ENCODE measurements at places on chromosomes 1 and 21.
A peak's percentile ranks its signal among the peaks of the same experiment; 100 is the strongest.

DNA sequence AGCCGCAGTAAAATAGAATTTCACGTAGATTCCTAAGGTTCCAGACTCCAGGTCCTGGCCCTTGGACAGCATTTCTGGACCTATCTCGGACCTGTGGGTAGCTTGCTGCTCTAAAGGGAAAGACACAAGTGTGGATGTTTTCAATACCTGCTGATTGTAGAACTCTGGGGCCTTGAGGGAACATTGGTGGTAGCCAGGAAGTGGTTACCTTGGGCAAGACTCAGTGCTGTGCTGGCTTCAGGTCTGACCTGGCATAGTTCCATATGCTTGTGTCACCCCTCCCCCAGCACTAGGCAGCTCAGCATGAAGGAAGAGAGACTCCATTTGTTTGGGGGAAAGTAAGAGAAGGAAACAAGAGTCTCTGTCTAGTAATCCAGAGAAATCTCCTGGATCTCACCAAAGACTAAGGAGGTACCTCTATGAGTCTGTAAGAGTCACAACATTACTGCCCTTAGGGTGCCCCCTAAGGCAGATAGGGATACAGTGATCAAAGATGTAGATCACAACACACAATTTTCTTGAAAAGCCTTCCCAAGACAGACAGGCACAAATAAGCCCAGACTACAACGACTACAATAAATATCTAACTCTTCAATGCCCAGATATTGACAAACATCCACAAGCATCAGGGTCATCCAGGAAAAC is 398.8 kb downstream of the TGFB2 start:
- DNase-seq = no peak

DNA sequence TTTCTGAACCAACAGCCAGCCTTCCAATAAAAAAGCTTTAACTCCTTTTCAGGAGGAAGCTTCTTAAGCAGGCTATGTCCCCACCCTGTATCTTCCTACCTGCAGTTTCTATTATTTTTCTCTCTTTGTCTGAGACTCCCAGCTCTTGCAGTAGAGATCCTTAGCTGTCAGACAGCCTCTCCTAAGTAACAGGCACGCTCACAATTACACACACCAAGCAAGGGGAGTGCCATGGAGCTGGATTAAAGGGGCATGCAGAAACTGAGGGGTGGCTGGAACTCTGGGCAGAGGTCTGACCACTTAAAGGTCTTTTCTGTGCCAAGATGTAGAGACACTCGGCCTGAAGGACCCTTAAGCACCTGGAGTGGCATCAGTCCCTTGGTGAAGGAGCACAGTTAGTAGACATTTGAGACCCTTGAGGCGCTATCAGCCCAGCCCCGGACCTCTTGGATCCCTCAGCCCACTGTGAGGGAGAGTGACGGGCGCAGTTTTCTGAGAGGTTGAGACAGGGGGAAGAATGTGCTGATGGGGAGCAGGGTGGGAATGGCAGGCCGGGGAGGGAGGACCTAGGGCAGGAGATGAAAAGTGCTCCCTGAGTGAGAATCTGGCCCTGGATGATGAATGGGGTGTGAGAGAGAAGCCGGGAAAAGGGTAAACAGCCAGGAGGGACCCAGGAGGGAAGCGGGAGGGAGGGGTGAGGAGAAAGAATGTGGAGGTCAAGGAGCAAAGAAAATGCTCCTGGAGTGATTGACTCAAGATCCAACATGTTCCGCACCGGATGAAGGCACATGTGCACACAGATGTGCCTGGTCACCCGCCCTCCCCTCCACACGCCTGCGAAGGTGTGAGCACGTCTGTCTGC is 13.3 kb downstream of the PLXNA2 start:
- DNase-seq = no peak

- DNase-seq = no peak
These were observed 1.9 kb upstream of the OR2T34 start for GRCh38 chr1:248576260-248576980.

DNA sequence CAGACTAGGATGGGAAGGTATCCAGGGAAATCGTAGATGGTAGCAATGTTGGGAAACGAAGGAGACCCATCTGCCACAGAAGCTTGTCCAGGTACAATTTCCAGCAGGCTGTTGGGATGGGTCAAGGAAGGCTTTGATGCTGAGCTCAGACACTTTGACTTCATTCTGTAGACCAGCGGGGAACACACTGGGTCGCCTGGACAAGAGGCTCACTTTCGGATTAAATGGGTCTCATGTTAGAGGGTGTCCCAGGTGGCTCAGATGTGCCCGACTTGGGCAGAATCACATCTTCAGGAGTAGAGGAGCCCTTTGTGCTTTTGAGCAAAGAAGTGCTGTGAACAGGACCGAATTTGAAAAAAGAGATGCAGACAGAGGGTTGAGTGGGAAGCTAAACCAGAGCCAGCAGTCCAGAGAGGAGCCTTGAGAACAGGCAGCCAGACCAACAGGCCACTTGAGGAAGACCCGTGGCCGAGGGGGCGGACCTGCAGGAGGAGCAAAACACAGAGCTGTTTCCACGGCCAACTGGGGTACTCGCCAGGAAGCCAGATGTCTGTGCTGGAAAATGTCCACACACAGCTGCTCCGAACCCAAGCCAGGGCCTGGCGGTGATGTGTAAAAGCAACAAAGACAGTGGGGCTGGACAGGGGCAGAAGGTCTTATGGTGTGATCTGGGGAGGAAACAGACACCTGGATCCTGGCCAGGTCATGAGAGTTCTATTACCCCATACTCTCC is 146.9 kb downstream of the AJAP1 start:
- DNase-seq = no peak

DNA sequence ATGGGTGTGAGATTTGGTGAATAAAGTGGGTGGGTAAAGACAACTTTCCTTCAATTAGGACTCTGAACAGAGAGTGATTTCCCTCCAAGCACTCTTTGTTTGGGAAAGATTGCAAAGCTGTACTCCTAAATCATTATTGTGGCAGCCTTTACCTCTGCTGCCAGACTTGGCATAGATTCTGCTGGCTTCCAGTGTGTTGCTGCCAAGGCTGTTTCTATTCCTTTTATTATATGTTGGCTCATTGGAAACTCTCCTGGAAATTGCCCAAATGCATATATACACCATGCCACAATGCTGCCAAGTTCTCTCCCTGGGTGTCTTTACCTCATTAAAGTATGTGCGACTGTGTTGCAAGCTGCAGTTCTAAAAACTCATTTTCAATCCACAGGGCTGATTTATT is 668.0 kb downstream of the MRPL39 start:
- DNase-seq = no peak

- no peak for DNase-seq
These were observed 4.4 kb downstream of the GJC2 start for GRCh38 chr1:228154021-228154669.

- no peak for DNase-seq
These were observed 54.8 kb upstream of the SYNC start for GRCh38 chr1:32757213-32757895.

- DNase-seq = peak; percentile 58
These were observed 66.3 kb upstream of the DIRAS3 start for GRCh38 chr1:68116643-68117235.

Data from stimulated activated CD4-positive, alpha-beta T cell treated with anti-CD3 and anti-CD28 coated beads, Interleukin-15, amount 100 ng/mL, for 24 hours (primary cell).